ENCODE measurements at places on chromosomes 6 and 20.

- DNase-seq, result no peak
These were observed 77.3 kb downstream of the RAMACL start for GRCh38 chr6:166509193-166509592.

- no peak for DNase-seq
These were observed 53.7 kb upstream of the MPC1 start for GRCh38 chr6:166436195-166437139.

DNA sequence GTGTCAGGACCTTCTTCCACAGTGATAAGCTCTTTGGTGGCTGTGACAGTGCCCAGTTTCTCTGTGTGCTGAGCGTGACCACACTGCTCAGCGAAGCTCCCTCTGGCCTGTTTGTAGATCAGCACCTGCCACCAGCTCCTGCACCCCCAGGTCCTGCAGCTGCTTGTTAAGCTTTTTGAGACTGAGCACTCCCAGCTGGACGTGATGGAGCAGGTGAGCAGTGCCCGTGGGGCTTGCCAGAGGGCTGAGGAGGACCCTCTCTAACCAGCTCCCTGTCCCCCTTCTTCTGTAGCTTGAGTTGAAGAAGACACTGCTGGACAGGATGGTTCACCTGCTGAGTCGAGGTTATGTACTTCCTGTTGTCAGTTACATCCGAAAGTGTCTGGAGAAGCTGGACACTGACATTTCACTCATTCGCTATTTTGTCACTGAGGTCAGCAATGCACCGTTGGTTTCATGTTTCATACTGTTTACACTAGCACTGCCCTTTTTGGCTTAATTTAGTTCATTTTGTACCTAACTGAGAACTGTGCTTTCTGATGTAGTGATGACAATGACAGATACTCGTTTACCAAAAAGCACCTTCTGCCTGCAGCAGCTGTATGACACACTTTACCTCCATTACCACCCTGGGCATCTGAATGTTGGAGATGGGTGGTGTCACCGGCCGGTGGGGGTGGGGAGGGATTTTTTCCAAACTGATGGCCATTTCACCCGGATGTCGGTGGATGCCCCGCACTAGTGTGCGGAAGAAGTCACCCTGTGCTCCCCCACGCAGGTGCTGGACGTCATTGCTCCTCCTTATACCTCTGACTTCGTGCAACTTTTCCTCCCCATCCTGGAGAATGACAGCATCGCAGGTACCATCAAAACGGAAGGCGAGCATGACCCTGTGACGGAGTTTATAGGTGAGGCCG lies 12.5 kb downstream of the NELFCD start:
- DNase-seq, result no peak

GRCh38 chr6:37369321-37370201 lies 15.8 kb downstream of the RNF8 start:
- DNase-seq, result no peak

DNA sequence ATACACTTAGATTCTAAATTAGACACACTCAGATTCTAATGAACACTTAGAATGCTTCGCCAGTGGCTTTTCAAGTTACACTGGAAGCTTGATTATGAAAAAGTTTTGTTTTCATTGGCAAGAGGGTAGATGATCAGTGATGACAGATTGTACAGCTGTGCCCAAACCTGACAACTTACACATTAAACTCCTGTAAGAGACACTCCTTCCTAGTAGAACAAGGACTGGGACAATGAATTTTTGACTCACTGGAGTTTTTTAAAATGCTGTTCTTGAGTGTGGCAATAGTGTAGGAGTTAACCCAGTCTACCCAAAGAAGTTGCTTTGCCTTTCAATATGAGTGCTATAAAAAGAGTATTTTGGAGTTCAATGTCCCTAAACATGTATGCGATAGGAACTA lies 140.8 kb downstream of the SLC16A10 start:
- peak; percentile 48 for DNase-seq

- DNase-seq, result no peak
These were observed 23.9 kb downstream of the RAET1L start for GRCh38 chr6:150001295-150002008.

- DNase-seq, result peak; percentile 26
These were observed 8.8 kb downstream of the NR2E1 start for GRCh38 chr6:108174371-108175175.

GRCh38 chr20:63752411-63753101 lies 13.0 kb downstream of the SLC2A4RG start:
- DNase-seq, result no peak

DNA sequence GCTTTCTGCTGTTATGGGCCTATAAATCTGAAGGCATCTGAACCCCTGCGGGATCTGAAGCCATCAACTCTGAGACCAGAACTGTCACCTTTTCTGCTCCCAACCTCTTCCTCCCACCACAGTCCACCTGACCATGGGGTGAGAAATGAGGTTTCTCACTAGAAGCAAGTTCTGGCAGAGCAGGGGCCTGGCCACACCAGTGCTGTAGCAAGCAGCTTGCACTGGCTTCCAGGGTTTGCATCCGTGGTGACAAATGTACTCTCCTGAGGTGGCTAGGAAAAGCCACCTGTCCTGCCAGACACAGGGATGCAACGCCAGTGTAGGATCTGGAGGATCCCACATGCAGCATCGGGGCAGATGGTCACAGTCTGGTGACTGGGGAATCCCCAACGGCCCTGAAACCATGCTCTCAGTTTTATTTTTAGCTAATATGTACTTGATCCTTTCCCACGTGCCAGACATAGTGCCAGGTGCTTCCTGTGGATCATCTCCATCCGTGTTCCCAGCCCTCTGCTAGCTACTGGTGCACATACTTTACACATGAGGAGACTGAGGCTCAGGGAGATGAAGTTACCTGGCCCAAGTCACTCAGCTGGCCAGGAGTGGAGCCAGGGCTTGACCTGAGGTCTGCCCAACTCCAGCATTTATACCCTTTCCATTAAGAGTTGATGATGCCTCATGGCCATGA lies 122.1 kb upstream of the SPACA1 start:
- DNase-seq, result no peak
